ENCODE measurements at places on chromosomes 11 and 22.

DNA sequence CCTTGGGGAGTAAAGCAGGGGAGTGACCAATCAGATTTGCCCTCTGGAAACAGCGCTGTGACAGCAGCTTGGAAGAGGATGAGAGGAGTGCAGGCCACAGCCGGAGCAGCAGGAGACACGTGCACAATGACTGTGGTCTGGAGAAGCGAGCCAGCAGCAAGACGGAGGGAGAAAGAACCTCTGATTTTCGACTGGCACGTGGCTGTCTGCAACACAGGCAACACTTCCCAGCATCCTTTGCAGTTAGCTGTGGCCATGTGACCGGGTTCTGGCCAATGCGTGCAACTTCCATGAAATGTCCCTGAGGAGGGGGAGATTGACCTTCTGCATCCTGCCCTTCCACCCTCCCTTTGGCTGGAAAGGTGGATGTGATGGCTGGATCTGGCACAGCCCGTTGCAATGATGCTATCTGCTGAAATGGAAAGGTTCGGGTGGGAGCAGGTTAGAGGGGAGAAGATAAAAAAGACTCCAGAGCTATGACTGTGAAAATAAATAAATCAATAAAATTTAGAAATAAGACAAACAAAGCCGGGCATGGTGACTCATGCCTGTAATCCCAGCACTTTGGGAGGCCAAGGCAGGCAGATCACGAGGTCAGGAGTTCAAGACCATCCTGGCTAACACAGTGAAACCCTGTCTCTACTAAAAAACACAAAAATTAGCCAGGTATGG is 15.6 kb downstream of the PLA2G6 start:
- peak; percentile 31 for DNase-seq

- peak; percentile 92 for DNase-seq
These were observed at the start of gene PHLDB1 for GRCh38 chr11:118607401-118608359. Gene PHLDB1 (plus strand): TSS chr11:118607615. CDS start chr11:118613837, 6,222 bp downstream.

GRCh38 chr22:38729946-38730345 is 24.2 kb downstream of the GTPBP1 start:
- no peak for DNase-seq

DNA sequence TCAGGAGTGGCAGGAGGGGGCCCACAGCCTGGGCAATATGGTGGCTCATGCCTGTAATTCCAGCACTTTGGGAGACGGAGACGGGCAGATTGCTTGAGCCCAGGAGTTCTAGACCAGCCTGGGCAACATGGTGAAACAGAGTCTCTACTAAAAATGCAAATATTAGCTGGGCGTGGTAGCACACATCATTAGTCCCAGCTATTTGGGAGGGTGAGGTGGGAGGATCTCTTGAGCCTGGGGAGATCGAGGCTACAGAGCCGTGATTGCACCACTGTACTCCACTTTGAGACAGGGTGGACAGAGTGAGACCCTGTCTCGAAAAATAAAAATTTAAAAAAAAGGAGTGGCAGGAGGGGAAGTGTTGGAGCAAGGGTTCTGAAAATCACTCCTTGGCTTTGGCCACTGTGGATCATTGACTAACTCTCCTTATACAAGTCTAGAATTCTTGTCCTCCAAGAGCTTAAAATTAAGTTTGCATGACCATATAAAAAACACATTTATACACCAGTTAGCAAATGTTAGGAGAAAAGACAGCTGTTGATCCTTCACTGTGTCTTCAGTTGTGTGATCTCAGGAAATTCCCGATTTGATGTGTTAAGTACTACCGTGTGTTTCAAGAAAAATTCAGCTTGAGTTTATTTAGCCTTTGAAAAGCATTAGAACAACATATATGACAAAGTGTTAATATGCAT is 2.3 kb upstream of the WEE1 start:
- no peak for DNase-seq

DNA sequence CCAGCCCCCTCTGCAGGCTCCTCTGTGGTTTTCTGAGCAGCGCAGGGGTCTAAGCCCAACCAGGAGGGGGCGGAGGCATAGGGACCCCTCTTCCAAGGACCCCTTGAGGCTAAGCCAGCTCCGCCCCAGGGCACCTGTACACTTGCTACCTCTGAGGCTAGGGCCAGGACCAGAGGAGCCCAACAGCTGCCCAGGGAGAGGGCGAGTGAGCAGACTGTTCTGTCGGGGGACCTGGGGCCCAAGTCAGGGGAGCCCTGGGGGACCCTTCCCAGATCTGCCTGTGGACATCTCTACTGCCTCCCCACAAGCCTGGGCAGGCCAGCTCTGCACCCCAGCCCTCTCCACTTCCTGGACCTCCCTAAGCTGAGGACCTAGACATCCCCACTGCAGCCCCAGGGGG is 1.8 kb downstream of the B4GALNT4 start:
- no peak for DNase-seq

GRCh38 chr11:41456269-41456668 is 3.2 kb downstream of the LRRC4C start:
- no peak for DNase-seq

DNA sequence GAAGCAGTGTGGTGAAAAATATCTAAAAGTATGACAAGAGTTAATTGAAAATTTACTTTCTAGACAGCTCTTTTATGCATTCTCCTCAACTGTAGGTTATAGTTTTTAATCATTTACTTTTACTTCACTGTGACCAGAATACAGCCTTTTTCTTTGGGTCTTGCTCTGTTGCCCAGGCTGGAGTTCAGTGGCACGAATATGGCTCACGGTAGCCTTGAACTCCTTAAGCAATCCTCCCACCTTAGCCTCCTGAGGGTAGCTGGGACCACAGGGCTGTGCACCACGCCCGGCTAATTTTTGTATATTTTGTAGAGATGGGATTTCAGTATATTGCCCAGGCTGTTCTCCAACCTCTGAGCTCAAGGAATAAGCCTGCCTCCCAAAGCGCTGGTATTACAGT is 5.3 kb downstream of the SC5D start:
- no peak for DNase-seq

DNA sequence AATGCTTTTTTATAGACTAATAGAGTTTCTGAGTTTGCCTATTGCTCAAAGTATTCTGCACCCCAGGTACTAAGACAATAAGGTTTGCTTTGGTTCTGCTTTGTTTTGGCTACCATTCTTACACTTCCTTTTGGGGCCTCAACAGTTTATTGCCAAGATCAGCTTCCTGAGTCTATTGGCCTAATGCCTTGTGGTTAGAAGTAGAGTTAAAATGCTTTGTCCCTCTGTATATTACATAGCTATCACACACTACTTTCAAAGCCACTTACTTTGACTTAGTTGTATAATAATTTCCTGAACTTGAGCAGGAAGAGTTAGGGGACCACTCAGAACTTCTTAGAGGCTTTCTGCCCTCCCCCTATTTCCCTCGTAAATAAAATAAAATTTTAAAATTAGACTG is 96.5 kb downstream of the DLG2 start:
- no peak for DNase-seq

Measured in coronary artery (tissue), 2 donors.